ENCODE measurements at places on chromosomes 1 and 21.

DNA sequence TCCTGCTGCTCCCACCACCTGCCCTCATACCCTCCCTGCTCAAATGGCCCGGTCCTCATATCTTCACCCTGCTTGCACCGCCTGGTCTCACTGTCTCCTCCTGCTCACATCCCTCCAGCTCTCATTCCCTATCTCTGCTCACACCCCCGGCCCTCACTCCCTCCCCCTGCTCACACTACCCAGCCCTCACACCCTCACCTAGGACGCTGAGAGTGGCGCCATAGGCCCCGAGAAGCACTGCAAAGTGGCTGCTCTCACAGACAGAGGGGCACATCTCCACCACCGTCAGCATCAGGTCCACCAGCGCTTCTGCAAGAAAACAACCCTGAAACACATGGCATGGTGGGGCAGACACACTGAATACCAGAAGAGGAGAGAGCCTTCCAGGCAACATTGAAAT lies 38.6 kb downstream of the MRAP start:
- no peak for DNase-seq

DNA sequence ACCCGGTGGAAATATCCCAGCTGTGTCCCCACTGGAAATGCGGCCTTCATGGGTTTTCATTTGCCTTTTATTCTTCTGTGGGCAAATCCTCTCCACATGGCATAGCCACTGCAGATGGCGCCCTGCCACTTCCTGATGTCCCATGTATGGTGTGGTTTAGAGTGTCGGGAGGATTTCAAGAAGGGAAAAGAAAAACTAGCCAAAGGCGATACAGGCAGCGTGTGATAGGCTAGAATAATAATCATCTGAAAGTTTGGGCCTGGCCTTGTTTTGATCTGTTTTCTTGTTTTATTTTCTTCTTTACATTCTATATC lies 123.6 kb downstream of the PEX14 start:
- no peak for DNase-seq

DNA sequence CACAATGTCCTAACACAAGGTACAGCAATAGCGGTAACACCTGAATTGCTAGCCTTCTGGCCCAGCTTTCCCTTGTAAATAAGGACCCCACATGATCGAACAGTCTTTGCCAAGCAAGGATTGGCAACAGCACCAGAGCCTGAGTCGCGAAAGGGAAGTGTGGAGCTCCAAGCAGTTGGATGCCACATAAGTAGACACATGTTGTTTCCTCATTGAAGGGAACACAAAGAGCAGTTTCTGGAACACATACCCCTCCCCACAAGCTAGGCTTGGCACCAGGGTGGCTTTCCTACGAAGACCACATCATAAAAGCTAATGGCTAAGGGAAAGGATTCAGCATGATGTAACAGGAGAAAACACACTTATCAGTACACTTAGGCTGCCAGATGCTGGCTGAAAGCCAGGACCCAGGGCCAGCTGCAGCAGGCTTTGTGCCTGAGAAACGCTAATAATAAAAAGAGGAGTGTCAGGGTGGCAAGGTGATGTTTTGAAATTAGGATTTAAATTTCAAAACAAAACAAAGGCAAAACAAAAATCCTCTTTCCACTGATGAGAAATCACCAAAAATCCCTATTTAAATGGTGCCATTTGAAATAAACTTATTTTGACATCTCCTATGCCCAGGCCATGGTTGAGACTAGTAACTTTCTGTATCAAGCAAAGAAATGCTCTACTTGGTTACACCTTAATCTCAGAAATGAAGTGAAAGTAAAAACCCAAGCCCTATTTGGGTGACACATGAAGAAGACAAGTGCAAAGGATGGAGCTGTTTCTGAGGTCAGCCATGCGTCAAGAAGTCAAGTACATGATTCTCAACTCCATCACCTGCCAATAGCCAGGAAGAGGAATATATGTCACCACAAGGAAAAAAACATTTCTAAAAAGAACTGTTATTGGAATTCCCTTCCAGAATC lies 11.9 kb upstream of the CPLANE2 start:
- no peak for DNase-seq

- no peak for DNase-seq
Measured at GRCh38 chr1:94925561-94926125, 1.3 kb downstream of the CNN3 start.

DNA sequence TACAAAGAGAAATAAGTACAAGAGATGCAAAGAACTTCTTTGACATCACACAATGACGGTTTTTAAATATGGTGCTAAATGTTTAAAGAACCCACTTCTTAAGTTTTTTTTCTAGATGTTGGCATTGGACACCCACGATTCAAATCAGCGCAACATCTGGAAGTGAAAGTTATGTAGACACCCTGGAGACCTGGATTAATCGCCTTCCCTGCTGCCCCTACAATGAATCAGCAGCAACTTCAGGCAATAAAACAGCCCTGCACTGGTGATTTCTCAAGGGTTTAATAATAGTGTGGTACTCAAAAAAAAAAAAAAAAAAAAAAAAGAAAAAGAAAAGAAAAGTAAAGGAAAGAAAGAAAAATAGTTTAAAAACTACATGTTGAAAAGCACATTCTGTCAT lies 248.3 kb downstream of the NUF2 start:
- DNase-seq: no peak

DNA sequence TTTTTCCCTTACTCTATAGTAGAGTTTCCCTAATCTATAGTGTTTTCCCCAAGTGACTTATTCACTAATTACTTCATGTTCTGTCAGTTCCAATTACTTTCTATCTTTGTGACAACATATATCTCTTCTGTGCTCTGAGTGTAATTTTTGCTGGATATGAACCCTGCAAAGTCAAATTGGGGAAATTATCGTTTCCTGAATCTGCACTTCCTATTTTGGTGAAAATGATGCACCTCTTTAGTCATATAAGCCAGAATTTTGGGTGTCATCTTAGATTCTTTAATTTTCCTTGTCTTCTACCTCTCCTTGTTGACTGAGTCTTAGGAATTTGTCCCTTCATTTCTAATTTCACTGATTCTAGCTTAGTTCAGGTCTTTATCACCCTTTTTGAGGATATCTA lies 33.4 kb upstream of the PRKACB start:
- DNase-seq: no peak

Data from stimulated activated CD4-positive, alpha-beta T cell treated with anti-CD3 and anti-CD28 coated beads, TNF-alpha, amount 100 ng/mL, for 4 hours (primary cell).